ENCODE measurements at places on chromosomes 4 and X.
A peak's percentile ranks its signal among the peaks of the same experiment; 100 is the strongest.

DNA sequence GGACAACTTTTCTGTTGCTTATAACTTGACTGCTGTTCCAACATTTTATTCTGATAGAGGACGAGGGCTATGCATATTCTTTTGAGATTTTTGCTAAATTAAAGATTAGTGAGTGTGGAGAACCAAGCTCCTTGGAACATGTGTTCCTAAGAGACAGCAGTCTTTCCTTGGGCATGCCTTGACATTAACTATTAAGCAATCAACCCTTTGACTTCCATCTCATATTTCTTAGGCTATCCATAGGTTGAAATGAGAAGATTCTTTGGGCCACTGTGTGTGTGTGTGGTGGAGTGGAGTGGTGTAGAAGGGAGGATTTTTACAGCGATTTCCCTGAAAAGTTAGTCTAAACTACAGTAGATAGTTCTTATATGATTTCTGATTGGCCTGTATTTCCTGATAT lies 127.4 kb upstream of the POF1B start:
- no peak for DNase-seq

- DNase-seq: no peak
These were observed 4.6 kb downstream of the PNMA5 start for GRCh38 chrX:152989292-152989658.

DNA sequence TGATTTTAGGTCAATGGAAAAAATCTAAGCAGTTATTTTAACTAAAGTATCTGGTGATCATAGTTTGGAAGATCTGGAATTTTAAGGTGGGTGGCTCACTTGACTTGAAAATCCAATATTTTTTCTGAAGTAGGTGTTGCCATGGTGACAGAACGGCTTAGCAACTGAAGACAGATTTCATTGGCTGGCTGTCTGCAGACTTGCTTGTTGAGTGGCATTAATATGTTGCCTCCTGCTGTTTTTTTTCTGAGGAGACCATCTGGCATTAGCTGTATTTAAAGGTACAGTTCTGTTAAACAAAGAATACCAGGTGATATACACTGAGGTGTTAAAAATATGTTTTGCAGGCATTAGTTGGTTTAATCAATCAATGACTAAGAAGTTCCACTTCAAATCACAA lies 19.8 kb downstream of the CPE start:
- DNase-seq: no peak

GRCh38 chr4:11505221-11505971 lies 76.7 kb upstream of the HS3ST1 start:
- no peak for DNase-seq

DNA sequence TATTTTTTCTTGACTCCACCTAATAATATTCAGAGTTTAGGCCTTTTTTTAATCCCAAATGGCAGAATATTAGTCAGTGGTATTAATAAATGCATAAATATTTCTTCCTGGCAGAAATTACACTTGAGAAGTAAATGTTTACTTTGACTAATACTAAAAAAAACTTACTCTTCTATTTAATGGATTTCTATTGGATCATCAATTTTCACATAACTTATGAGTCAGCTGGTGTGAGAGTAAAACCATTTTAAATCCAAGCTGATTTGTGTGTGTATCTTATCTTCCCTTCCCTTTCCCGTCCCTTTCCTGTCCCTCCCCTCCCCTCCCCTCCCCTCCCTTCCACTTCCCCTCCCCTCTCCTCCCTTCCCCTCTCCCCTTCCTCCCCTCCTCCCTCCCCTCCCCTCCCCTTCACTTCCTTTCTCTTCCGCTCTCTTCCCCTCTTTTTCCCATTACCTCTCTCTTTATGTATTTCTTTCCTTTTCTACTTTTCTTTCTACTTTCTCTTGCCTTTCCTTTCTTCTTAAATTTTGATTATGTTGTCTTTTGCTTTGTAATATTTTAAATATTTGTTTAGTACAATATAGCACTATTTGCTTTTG lies 630.1 kb upstream of the EPHA5 start:
- DNase-seq: no peak

- DNase-seq: no peak
These were observed 49.6 kb upstream of the PROM1 start for GRCh38 chr4:16133406-16133805.

DNA sequence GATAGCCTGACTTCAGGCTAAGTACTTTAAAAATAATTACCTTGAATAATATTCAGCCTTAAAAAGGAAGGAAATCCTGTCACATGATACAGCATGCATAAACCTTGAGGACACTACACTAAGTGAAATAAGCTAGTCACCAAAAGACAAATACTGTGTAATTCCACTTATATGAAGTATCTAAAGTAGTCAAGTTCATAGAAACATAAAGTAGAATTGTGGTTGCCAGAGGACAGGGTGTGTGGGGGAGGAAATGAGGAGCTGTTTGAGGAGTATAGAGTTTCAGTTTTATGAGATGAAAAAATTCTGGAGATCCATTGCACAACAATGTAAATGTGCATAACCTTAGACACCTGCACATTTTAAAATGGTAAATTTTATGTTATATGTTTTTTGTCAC lies 5.6 kb upstream of the STPG2 start:
- DNase-seq: no peak

GRCh38 chrX:148381603-148382002 lies 118.8 kb upstream of the AFF2 start:
- no peak for DNase-seq

- DNase-seq: no peak
These were observed 456.3 kb downstream of the PDGFC start for GRCh38 chr4:156515295-156515694.

DNA sequence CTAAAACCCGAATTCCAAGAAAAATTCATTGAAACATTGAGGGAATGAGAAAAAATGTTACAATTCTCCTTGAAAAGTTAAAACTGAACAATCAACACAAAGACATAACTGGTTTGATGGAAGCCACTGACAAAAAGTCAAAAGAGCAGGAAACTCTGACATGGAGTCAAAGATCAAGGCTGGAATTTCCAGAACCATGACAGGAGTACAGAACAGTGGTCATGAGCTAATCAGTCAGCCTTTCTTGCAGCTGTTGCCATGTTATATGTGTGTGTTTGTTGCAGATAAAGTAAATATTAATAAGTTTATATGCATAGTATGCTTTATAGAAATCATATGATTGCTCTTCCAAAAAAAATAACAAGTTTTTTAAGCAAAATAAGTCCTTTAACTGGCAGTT lies 184.7 kb upstream of the HCCS start:
- DNase-seq: no peak

DNA sequence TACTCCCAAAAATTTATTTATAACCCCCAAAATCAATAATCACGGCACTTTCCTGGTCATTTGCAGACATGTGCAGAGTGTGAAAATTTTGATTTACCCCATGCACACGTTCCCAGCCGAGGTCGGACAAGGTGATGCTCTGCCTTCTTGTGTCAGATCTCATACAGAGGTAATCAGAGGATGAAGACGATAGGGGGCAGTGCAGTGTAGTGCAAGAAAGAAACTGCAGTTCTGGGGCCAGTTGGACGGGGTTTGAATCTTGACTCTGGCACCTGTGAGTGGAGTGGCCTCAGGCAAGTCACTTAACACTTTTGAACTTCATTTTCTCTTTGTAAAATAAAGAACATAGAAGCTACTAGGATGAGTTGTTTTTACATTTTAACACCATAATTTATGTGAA lies 88.4 kb downstream of the FRMPD3 start:
- no peak for DNase-seq

DNA sequence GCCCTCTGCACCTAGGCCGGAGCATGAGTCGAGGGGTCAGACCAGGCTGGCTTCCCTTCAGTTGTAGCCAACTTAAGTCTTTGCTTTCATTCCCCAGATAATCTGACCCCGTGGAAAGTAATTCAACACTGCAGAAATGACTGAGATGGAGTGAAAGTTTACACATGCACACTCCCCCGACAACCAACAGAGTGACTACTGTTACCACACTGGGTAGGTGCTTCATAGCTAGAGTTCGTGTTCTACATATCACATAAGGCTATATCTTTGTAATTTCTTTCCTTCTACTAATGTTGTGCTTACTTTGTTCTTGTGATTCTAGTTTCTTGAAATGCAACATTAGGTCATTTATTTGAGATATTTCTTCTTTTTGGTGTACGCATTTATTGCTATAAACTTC lies 7.2 kb upstream of the CTAG2 start:
- no peak for DNase-seq

GRCh38 chr4:185017964-185018772 lies at the start of gene HELT:
TSS of gene HELT (plus strand) at chr4:185018490. CDS start at chr4:185018929, 439 bp downstream.
- no peak for DNase-seq

DNA sequence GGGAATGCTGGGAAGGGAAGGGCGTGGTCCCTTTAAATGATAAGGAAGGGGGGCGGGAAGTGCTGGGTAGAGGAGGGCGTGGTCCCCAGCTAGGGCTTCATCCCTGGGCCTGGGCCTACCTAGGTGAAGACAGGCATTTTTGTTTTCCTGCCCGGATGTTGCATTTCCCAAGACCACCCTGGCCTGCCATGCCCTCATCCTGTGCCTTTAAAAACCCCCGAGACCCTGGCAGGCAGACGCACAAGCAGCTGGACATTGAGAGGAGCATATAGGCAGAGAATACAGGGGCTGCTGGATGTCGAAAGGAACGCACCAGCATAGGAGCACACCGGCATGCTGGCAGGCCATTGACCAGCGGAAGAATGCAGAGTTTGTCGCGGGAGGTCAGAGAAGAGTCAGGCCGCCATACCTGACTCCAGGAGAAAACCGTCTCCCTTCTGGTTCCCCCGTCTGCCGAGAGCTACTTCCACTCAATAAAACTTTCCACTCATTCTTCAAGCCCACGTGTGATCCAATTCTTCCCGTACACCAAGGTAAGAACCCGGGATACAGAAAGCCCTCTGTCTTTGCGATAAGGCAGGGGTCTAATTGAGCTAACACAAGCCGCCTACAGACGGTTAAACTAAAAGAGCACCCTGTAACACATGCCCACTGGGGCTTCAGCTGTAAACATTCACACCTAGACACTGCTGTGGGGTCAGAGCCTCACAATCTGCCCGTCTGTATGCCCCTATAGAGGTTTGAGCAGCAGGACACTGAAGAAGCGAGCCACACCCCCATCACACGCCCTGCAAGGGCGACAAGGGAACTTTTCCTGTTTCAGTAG lies 2.9 kb upstream of the AGA start:
- no peak for DNase-seq

GRCh38 chr4:71550220-71551165 lies 211.7 kb downstream of the SLC4A4 start:
- DNase-seq: no peak

- no peak for DNase-seq
These were observed 25.5 kb upstream of the MORC4 start for GRCh38 chrX:107025545-107025944.

DNA sequence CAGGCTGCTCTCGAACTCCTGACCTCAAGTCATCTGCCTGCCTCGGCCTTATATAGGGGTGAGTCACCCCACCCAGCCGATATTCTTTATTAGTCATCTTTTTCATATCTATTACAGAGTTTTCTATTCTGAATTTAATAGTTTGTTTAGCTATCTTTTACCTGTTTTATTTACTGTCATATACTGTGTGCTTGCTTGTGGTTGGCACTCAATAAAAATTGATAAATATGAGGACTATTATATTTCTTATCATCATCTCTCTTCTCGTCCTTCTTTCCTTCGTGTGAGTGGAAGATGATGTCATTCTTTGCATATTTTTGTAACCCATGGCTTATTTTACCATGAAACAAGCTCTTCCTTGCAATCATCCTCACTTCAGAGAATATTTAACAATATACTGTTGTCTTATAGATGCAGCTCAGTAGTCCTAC lies 265.5 kb downstream of the ARHGAP24 start:
- DNase-seq: no peak

GRCh38 chr4:128865132-128865531 lies 55.6 kb downstream of the JADE1 start:
- DNase-seq: no peak

DNA sequence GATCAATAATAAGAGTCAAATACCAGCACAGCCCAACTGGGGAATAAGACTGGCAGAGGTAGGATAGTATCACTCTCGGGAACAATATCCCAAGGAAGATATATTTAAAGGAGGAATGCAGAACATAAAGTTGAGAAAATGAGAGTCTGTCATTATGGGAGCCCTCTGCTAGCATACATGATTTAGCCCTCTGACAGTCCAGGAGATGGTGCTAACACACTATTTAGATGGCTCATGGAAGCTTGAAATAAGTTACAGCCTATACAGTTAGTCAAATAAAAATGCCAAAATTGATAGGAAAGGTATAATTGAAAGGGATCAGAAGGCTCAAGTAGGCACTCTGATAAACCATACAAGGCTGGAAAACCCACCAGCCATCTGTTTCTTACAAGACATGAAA lies 201.0 kb upstream of the NEIL3 start:
- DNase-seq: no peak

DNA sequence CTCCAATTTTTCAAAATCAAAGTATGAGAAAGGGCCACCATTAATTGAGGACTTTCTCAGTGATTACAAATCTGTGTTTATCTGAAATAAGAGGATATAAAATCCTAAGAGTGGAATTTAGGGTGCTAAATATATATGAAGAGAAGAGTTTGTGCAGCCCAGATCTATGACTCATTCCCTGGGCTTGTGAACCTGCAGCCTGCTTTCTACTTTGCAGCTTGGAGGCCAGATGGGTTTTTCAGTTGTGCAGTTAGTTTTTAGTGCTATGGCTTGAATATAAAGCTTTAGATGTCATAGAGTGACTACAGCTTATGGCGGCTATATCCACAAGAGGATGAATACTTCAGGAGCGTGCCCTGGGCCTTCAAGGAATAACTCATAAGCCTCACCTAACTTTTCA lies 1391.1 kb downstream of the FSTL5 start:
- DNase-seq: no peak

GRCh38 chr4:170027181-170027829 lies 1.1 kb upstream of the MFAP3L start:
- peak; percentile 94 for DNase-seq

GRCh38 chr4:135411251-135411650 lies 1209.7 kb upstream of the PABPC4L start:
- no peak for DNase-seq

DNA sequence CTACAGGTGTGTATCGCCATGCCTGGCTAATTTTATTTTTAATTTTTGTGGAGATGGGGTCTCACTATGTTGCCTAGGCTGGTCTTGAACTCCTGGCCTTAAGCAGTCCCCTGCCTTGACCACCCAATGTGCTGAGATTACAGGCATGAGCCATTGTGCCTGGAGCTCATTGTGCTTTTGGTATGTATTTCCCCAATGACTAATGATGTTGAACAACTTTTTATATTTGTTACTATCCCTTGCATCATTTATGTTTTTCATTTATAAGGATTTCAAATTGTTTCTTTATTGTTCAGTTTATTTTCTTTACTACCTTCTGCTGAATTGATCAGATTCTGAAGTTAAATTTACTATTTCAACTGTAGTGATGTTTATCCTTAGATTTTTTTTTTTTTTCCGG lies 199.7 kb downstream of the CEP135 start:
- DNase-seq: no peak

DNA sequence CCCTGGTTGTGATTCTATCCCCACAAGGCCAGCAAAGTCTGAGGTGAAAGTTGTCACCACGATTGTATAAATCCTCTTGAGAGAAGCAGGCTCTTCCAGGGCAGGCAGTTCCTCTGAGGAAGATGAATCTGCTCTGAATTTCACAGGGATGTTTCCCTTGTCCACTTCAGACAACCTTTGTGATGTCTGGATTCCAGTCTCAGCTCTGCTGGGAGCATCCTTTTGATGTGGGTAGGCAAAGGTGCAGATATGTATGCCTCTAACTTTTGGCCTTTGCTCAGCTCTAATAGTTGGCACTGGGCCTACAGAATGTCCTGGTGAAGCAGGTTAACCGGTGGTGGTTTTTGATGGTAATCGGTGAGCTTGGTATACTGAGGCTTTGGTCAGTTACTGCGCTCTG lies 50.6 kb upstream of the WDR1 start:
- DNase-seq: no peak
